ENCODE measurements at places on chromosomes 5 and 9. TPM values are rescaled to one million over a fixed set of nuclear protein-coding genes. Genes with fewer than 3 reads are reported as not detected.
A peak's percentile ranks its signal among the peaks of the same experiment; 100 is the strongest.

DNA sequence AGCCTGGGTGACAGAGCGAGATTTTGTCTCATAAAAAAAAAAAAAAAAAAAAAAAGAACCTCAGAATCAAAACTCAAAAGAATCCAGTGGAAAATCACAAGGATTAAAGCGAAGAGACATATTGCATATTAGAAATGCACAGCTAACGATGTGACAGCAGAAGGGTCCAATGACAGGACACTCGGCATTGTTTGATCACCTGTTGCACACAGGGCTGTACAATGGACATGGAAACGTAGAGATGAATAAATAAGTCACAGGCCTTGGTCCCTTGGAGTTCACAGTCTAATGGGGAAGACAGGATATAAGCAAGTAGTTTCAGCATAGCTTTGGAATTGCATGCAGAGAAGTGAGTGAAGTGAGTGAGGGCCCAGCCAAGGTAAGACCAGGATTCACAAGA lies 25.9 kb upstream of the PIK3R1 start:
- DNase-seq = no peak

IL3 gene
- not detected for total RNA-seq

DNA sequence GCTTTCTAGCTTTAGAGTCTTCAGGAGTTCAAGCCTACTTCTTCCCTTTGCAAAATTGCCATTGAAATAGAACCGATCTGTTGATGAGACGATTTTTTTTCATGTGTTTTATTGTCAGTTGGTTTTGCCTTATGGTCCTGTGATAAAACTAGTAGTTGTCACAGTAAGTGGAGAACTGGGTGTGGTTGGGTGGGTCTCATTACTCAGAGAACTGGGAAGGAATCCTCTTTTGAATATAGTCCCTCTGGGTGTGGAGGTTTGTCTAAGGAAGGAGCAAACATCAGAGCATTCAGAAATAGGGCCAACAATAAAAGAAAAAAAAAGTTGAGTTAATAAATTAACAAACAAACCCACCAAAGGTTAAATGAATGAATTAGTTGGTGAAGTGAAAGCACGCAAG lies 69.0 kb downstream of the ALDH1A1 start:
- no peak for DNase-seq

- no peak for DNase-seq
These were observed 5.6 kb downstream of the S1PR3 start for GRCh38 chr9:88996921-88997235.

DNA sequence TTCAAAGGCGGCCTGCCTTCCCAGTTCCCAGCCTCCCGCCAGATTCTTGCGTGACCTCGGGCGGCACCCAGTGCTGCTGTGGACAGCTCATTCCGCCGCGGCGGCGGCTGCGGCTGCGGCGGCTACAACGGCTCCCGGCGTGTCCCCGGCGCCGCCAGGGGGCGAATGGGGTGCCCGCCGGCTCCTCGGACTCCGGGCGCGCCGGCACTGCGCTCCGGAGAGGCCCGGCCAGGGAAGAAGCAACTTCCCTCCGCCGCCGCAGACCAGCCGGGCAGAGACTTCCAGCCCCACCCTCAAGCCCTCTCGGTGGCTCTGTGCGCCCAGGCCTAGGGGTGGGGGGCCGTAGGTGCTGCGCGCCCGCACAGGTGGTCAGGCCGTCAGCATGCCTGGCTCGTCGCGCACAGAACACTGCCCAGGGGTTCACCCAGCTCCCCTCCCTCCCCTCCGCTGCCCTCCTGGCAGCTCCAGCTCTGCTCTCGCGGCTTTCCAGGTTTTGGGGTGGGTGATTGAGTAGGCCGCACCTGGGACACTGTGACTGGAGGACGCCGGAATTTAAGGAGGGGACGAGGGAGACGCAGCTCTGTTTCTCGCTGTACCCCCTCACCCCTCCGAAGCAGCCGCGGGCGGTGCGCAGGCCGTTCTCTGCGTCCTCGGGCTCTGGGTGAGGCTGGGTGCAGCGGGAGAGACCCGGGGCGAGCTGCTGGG lies 20.2 kb downstream of the IGIP start:
- peak; percentile 47 for DNase-seq

- no peak for DNase-seq
These were observed 5.3 kb upstream of the TXN start for GRCh38 chr9:110261632-110262031.

DNA sequence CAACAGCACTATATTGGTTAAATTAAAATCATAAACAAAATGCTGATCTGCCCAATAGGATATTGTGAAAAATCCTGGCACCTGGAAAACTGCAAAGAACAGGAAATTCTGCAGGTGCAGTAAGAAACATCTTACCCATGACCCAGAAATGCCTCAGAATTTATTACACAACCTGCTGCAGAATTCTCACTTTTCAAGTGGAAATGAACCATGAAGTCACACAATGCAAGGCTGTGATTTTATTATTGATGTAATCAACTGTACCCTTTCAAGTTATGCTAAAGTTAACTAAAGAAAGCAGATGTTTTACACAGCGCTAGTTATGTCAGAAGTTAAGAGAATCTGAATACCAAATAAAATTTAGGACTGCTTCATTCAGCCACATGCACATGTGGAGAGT lies 6.0 kb downstream of the STRBP start:
- DNase-seq = no peak

GRCh38 chr5:169404223-169404622 lies 103.3 kb upstream of the SLIT3 start:
- DNase-seq = no peak

KIAA0825 gene
- 37.6 TPM for total RNA-seq

REEP2 gene
- 71.0 TPM for total RNA-seq

DNA sequence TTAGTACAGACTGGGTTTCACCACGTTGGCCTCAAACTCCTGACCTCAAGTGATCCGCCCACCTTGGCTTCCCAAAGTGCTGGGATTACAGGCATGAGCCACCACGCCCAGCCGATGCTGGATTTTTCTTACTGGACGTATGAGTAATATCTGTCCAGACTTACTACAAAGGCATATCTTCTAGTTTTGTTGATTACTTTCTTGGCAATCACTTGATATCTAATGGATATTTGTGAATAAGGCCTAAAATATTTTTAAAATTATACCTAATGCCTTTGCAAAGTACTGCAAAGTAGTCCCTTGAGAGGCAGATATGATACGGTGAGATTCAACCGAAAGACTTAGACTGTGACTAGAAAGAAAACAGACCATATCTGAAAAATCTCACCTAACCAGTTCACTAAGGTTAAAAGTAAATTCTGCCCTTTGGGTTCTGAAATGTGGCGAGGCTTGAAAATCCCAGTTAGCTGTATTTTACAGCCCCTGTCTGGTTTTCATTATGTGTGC lies 152.1 kb downstream of the GNAQ start:
- no peak for DNase-seq

BTNL9 gene
- total RNA-seq = 0.78 TPM

DNA sequence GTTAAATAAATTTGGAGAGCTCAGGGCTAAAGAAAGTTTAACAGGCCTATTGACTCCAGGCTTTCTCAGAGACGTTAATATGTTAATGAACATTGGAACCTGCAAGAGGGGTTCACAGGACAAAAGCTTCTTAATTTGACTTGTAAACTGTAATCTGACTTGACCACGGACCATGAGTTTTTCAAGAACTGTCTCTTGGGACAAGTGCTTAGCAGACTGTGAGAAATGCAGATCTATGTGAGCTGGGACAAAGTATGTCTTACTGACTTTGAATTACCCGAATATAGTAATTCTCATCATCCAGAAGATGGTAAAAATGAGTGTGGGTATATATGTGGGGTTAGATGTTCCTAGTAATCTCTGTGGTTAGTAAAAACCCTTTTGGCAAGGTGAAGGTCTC lies 186.6 kb downstream of the ATP10B start:
- no peak for DNase-seq

ADAMTS16 gene
- 0.62 TPM for total RNA-seq

EIF4E1B gene
- total RNA-seq = not detected

DNA sequence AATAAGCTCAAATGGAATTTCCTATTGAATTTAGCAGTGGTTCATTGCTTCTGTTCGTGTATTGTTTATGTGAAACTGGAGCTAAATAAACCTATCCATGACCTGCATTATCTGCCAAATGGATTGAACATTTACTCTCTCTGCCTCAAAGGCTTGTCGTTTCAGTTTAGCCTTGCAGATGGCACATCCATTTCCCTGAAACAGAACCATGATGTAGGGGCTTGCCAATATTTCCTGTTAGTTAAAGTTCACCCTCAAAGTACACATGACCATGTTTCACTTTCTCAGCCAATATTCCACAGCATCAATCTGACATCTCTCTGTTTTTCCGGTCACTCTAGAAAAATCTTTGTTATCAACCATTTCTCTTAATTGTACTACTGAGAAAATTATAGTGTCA lies 545.3 kb downstream of the TAF11L14 start:
- no peak for DNase-seq

PRXL2C gene
- 5.1 TPM for total RNA-seq

DNA sequence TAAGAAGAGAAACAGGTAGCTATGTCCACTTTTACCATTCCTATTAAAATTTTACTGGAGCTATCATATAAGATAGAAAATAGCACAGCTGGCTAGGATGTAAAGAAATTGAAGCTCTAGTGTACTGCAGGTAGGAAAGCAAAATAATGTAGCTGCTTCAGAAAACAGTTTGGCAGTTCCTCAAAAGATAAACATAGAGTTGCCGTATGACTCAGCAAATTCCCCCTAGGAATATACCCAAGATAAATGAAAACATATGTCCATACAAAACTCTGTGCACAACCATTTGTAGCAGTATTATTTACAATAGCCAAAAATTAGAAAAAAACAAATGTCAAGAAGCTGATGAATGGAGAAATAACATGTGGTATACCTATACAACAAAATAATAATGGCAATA lies 64.6 kb upstream of the SHISAL2B start:
- no peak for DNase-seq

DNA sequence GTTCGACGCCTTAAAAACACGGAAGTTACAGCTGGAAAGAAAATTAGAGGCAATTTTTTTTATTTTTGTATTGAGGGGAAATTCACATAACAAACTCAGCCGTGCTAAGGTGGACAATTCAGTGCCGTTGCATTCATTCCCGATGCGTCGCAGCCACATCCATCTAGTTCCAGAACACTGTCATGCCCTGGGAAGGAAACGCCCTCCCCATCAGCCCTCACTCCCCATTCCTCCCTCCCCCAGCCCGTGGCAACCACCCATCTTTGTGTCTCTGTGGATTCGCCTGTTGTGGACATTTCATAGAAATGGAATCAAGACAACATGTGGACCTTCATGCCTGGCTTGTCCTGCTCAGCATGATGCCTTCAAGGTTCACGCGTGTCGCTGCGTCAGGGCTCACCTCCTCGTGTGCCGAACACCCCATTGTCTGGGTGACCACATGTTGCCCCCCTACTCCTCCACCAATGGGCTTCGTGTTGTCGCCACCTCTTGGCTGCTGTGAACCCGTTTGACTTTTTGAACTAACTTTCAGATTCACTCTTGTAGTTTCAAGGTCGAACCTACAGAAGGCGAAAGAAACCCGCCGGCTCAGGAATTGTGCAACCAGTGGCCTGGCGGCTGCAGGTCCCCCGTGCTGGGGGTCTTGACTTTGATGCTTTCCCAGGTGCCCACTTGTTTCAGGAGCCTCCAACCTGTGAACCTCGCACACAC lies 17.4 kb upstream of the CAMSAP1 start:
- DNase-seq = no peak

GRCh38 chr5:100550531-100551051 lies 15.4 kb downstream of the FAM174A start:
- no peak for DNase-seq

DNA sequence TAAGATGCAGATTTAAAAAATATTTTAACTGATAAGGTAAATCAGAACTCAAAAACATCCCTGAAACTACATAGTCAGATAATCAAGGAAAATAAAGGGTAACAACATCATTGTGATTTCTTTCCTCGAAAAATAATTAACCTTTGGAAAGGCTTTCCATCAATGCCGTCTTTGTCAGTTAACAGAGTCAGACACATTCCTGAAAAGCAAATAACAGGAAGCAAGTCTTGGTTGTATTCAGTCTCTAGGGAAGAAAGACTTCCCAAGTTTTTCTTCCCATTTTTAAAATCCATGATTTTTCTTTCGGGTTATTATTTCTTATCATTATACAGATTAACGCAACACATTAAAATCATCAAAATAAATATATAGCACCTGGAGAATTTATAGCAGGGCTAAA lies 256.4 kb upstream of the CDH6 start:
- DNase-seq = no peak

DNA sequence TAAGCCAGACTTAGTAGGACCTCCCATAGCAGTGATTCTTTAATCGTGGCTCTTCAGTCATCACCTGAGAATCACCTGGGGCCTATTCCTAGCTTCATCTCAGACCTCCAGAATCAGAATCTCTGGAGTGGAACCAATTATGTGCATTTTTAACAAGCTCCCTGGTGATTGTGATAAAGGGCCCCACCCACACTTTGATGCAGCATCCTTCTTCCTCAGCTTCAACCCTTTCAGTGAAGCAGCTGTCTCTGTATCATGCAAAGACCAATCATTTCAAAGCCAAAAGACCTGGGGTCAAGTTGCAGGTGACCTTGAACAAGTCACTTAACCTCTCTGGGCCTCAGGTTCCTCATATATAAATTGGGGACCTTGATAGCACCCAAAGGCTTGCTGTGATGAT lies 17.1 kb downstream of the FBXO10 start:
- DNase-seq = no peak

- DNase-seq = no peak
These were observed 304.0 kb downstream of the NR2F1-AS1 start for GRCh38 chr5:93277051-93277450.

DNA sequence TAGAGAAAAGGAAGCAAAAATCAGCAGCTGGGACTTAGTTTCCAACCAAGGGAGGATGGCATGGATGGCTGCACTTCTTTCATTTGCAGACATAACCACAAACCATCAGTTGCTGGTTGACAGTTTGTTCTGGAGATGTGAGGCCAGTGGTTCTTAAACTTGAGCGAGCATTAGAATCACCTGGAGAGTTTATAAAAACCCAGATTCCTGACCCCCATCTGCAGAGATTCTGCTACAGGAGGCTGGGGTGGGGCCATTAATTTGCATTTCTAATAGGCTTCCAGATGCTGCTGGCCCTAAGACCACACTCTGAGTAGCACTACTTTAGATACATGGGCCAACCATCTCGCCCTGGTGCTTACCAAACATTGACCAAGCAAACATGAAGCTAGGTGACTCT lies 60.8 kb downstream of the MARCHF3 start:
- no peak for DNase-seq

HACD4 gene
- 0.94 TPM for total RNA-seq

- DNase-seq = no peak
These were observed 481.9 kb upstream of the TNC start for GRCh38 chr9:115599898-115600297.

EPB41L4A gene
- 78.8 TPM for total RNA-seq

DNA sequence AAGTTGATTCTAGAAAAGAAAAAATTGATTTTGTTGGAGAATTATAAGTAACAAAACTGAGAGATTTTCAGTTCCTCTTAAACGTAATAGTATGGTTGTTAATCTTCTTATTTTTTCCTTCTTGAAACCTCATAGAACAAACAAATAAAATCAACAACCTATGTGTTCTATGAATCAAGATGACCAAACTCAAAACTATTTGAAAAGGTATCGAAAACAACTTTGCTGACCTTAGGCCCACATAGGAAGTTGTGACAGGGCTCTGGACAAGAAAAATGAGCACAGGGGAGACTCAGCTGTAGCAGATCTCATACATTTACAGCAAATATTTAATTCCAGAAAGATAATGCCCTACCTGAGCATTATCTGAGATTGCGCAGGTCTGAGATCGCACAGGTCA lies 169.4 kb upstream of the CCNH start:
- no peak for DNase-seq
